ENCODE measurements at places on chromosomes 5 and 9. TPM values are rescaled to one million over a fixed set of nuclear protein-coding genes. Genes with fewer than 3 reads are reported as not detected.

Gene DIPK1B
- polyA plus RNA-seq: 20.1 TPM

Gene FABP6
- polyA plus RNA-seq: 0.28 TPM

Gene C1QTNF3
- 101 TPM for polyA plus RNA-seq

Gene PKD2L2
- 0.30 TPM for polyA plus RNA-seq

Gene LTC4S
- polyA plus RNA-seq: 2.3 TPM

Gene SLC36A2
- polyA plus RNA-seq: 0.13 TPM

Gene PDCD1LG2
- polyA plus RNA-seq: 2.8 TPM

Gene ADAMTSL2
- 6.9 TPM for polyA plus RNA-seq

Gene CDH9
- not detected for polyA plus RNA-seq

Gene GTF3C5
- 51.8 TPM for polyA plus RNA-seq

Gene C5orf63
- polyA plus RNA-seq: 8.0 TPM

Gene C9orf50
- polyA plus RNA-seq: not detected

Gene OR13J1
- polyA plus RNA-seq: not detected

Gene GZMA
- polyA plus RNA-seq: not detected

Gene SOX30
- polyA plus RNA-seq: 0.38 TPM

Gene NPR2
- polyA plus RNA-seq: 31.5 TPM

Gene NR6A1
- polyA plus RNA-seq: 0.91 TPM

Gene PIK3R1
- 61.5 TPM for polyA plus RNA-seq

Gene GNG10
- polyA plus RNA-seq: 54.9 TPM

Gene CKMT2
- 73.2 TPM for polyA plus RNA-seq

Gene CEMIP2
- 34.4 TPM for polyA plus RNA-seq

Gene SLC6A3
- not detected for polyA plus RNA-seq

Gene RNF183
- polyA plus RNA-seq: not detected

Gene MED27
- polyA plus RNA-seq: 12.6 TPM

Gene NPR3
- 12.0 TPM for polyA plus RNA-seq

Gene GARIN3
- polyA plus RNA-seq: not detected

Gene PCDHB6
- 2.5 TPM for polyA plus RNA-seq

Gene VCAN
- polyA plus RNA-seq: 231 TPM

Gene PRDM9
- not detected for polyA plus RNA-seq

Gene HSPA9
- 153 TPM for polyA plus RNA-seq

Gene MAP1B
- 43.2 TPM for polyA plus RNA-seq

Gene TSSK1B
- 0.05 TPM for polyA plus RNA-seq

Gene SHISAL2B
- polyA plus RNA-seq: 0.28 TPM

Gene GCNT1
- 4.1 TPM for polyA plus RNA-seq

Gene PITX1
- polyA plus RNA-seq: 5.7 TPM

Gene CCL28
- 1.2 TPM for polyA plus RNA-seq

Gene PURA
- polyA plus RNA-seq: 8.8 TPM

Gene MSMP
- not detected for polyA plus RNA-seq

Gene SLC25A2
- polyA plus RNA-seq: 0.17 TPM

Gene PCDHB15
- 6.9 TPM for polyA plus RNA-seq

Gene INSL4
- polyA plus RNA-seq: not detected

Gene ADAMTS13
- polyA plus RNA-seq: 5.9 TPM

Gene EQTN
- polyA plus RNA-seq: not detected

Gene RETREG1
- polyA plus RNA-seq: 95.4 TPM

Gene PDE8B
- 2.1 TPM for polyA plus RNA-seq

Gene PCDHGA9
- polyA plus RNA-seq: 3.5 TPM

Gene ITK
- 0.69 TPM for polyA plus RNA-seq

Gene SPINK4
- polyA plus RNA-seq: not detected
